Stimulated activated CD8-positive, alpha-beta memory T cell treated with anti-CD3 and anti-CD28 coated beads, Interleukin-15, amount 100 ng/mL, for 4 hours (primary cell): ENCODE measurements at places on chromosomes 6 and 20.

- DNase-seq: no peak
Measured at GRCh38 chr20:17589161-17589834, 19.4 kb downstream of the DSTN start.

- DNase-seq: no peak
Measured at GRCh38 chr6:105482227-105482844, 79.5 kb upstream of the PREP start.

- no peak for DNase-seq
Measured at GRCh38 chr20:23133560-23133998, 47.5 kb upstream of the CD93 start.

- DNase-seq: no peak
Measured at GRCh38 chr20:61478094-61478493, 226.0 kb downstream of the CDH4 start.

DNA sequence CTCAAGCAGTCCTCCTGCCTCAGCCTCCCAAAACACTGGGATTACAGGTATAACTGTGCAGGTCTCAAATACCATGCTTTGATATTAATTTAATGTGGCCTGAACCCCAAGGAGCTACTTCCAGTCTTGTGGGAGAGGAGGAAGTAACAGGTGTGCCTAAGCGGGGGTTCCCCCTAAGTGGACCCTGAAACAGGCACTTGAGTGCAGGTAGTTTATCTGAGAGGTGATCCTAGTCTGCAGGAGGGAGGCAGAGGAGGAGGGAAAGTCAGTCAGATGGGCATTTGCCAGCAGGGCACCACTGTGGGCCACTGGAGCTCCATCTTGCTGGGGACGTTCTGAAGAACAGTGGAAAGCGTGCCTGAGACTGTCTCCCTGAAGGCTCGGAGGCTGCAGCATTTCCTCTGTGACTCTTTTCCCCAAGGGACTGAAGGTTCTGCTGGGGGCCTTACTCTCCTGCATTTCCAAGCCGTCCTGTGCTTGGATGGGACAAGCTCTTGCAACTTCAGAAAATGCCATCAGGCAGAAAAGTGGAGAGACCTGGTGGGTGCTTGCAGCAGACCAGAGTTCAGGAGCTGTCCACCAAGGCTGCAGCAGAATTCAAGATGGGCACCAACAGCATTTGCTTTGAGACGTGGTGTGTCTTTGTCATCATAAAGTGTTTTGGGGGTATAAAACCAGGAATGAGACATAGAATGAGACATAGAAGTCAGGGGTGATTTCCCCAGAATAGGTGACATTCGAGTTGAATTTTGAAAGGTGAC lies 4.6 kb upstream of the DLGAP4 start:
- no peak for DNase-seq

- no peak for DNase-seq
Measured at GRCh38 chr6:72974276-72974675, 251.0 kb downstream of the KHDC1L start.

DNA sequence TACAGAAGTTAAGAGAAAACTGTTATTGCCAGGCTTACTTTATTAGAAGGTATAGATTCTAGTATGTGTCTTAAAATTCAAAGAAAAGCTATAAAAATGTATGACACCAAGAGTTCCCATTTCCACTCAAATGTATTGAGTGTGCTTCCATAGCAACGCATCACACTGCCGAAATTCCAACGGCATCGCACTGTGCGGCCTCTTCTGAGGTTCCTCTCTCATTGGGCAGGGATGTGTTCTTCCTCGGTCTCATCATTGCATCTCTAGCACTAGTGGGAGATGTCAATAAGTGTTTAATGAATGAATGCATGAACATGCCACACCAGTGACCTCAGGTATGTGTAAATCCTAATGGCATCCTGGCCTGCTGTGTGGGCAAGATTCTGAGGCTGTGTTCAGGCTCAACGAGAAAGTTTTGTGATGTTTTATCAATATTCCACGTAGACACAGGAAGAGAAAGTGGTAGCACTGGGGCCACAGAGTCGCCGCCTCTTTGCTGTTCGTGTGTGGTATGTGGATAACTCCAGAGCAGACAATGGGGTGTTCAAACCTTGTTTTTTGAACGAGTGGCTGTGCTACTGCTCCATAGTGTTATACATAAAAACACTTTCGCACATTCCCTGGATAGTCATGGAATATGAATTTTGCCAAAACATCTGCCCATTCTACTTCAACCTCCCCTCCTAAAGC lies 171.6 kb downstream of the ADGB start:
- no peak for DNase-seq

DNA sequence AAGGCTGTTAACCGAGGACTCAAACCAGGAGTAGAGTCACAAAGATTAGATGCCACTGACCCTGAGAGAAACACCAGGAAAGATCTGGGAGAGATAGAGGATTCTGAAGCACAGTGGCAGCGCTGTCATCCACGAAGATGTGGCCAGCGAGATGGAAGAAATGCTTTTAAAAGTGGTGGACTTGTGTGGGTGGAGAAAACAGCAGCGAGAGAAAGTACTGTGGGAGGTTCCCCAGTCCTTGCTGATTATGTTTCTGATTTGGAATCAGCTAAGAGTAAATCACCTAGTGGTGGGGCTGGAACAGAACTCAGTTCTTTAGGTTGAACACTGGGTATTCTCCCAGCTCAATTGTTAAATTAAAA lies 435 bp upstream of the ZNF322 start:
- DNase-seq: no peak

DNA sequence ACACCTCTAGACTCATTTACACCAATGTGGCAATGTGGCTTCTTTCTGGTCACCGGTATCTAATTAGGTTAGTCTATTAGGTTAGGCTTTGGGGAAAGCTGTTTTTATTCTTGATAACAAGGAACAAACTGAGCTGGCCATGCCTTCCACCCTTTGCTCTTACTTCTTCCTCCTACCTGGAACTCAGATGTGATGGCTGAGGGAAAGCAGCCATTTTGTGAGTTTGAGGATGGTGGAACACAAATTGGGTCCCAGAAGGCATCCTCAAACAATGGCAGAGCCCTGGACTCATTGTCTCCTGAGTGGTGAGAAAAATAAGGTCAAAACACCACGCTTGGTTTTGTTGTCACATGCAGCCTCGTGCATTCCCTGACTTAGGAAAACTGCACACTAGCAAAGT lies 7.7 kb downstream of the CDH4 start:
- DNase-seq: no peak

GRCh38 chr20:46941404-46941803 lies 46.8 kb downstream of the EYA2 start:
- no peak for DNase-seq

- DNase-seq: no peak
Measured at GRCh38 chr6:53945765-53946407, 151.1 kb downstream of the LRRC1 start.

DNA sequence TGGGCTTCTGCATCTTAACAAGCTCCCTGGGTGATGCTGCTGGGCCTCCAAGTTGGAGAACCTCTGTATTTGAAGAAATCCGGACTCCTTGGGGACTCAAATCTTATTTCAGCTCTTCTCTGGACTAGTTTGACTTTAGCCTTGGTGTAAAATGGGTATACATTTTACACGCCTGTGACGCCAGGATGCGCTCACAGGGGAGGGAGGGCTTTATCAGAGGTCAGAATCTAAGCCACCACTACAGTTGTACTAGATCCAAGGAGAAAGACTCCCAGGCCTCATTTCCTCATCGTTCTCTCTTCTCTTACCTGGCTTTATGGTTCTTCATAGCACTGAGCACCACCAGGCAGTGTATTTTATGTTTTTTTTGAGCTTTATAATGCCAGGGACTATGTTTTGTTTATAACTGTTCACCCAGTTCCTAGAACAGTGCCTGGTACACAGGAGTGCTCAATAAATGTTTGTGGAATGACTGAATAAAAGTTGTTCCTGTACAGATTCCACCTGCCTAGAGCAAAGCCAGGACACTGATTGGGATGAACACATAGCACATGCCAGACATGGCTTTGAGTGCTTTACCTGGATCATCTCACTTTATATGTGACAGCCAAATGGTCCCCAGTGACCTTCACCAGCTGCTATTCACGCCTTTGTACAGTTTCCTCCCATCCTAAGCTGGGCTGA lies 5.1 kb upstream of the RBCK1 start:
- no peak for DNase-seq

DNA sequence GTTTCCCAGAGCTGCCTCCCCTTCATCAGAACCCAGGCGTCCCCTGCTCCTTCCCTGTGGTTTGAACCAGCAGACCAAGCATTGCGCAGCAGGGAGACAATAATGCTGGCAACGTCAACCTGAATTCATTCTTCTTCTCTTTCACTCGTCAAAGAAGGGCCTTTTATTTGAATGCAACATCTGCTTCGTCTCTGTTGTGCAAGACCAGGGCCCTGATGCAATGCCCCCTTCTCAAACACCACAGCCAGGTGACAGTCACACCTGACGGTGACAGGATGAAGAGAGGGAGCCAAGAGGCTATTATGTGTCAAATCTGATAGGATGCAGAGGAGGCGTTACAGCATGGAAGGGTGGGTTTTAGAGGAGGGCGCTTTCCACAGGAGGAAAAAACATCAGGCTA lies 8.0 kb downstream of the INSM1 start:
- no peak for DNase-seq

DNA sequence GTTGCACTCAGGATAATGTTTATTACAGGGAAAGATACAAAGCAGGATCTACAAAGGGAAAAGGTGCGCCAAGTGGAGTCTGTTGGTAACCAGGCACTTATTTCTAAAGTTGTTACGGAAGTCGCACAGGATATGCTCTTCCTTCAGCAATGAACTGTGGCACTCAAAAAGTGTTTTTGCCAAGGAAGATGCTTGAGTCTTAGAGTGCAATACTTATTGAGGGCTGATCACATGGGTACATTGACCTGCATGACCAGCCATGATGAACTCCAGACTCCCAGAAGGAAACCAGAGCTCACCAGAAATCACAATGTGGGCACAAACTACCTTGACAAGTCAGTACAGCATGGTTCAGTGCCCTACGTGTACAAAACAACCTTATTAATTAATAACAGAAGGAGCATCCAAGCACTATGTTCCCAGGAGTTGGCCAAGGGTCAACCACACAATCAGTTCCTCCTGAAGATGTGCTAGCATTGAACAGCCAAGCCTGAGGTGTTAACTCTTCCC lies 270.7 kb upstream of the TFAP2D start:
- no peak for DNase-seq

DNA sequence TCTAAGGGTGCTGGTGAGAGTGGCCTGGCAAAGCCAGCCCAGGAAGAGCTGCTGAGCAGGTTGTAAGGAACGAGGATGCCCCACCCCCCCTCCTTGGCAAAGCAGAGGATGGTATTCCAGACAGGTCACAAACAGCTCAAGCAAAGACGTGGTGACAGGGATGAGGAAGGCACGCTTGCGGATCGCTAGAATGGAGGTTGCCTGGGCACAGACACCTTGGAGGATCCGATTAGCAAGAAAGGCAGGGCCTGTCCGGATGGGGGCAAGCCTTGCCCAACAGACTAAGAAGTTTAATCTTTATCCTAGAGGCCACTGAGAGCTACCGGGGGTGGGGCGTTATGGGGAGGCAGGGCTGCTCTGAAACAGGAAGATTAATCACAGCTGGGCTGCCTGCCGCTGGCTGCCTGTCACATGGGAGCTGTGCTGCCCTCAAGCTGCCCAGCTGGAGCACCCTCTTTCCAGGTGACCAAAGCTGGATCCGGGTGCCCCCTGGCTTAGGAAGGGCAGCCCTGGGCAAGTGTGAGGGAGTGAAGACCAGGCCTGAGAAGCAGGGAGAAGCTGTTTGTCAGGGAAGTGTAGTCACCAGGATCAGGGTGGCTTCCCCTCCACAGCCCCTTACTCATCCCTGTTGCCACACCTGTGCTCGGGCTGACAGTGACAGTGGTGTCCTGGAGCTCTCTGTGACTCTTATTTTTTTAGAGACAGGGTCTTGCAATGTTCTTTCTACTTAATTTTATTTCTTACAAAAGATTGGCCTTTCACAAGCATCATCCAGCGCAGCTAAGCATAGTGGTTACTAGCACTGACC lies 9.1 kb upstream of the MAPK13 start:
- DNase-seq: peak; percentile 38

- DNase-seq: no peak
Measured at GRCh38 chr6:44896701-44897100, 431.4 kb upstream of the RUNX2 start.

DNA sequence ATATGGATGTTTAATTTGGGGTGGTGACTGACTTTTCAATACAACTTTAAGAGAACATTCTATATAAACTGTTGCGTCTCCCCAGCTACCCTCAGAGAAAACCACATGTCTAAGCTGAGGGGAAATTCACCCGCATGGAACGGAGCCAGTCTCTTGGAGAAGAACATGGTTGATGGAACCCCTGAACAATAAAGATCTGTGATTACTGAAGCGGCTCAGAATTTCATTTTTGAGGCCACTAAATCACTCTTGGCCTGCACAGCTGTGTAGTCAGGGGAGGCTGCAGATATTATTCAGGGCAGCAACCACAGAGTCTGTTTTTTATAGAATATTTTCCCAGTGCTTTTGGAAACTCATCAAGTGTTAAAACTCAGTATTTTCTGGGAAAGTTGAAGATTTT lies 73.8 kb downstream of the EYA4 start:
- no peak for DNase-seq

GRCh38 chr20:22722811-22723210 lies 138.4 kb upstream of the FOXA2 start:
- no peak for DNase-seq

DNA sequence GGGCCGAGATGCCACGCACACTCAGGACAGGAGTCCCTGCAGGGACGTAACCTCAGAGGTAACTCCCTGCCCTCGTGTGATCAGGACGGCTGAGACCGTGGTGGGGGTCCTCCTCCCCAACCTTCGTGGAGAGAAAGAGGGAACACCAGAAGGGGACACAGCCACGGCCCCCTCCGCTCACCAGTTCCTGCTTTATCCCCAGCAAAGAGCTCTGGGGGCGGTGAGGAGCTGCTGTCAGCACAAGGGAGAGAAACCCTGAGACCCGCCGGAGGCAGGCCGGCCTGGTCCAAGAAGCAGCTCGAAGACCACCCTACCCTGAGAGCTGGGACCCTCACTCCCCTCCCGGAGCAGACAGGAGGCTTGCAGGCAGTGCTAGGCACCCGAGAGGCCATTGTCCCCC lies 44.4 kb downstream of the SLC2A4RG start:
- no peak for DNase-seq

DNA sequence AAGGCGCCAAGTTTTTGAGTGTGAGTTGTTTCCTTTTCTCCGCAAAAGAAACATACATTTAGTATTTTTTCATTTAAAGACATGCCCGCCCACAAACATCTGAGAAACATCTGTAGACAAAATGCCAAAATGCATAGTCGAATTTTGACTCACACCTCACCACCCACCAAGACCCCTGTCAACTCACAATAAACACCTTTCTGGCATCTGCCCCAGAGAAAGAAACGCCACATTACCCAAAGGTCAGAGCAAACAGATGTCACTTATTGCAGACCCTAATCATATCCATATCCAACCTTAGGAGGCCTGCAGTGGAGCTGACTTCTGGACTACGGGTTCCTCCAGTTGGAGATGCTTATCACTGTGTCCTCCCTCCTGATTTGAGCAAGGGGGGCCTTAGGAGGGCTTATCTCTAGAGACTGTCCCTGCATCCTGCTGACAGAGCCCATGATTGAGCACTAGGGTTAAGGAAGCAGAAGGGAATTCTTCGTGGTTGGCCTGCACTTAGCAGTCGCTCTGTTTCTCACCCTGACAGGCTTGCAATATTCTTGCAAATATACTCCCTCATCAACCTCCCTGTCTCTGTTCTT lies 90.5 kb upstream of the TBX18 start:
- DNase-seq: no peak

GRCh38 chr6:15881150-15881549 lies 218.3 kb upstream of the DTNBP1 start:
- DNase-seq: no peak

- no peak for DNase-seq
Measured at GRCh38 chr20:58677079-58677604, 15.5 kb upstream of the NPEPL1 start.

GRCh38 chr6:111800259-111800765 lies 72.9 kb downstream of the FYN start:
- DNase-seq: no peak

- no peak for DNase-seq
Measured at GRCh38 chr20:57470212-57470522, 54.8 kb downstream of the CTCFL start.
